ENCODE measurements at places on chromosomes 2 and 18. TPM values are rescaled to one million over a fixed set of nuclear protein-coding genes. Genes with fewer than 3 reads are reported as not detected.

- DNase-seq, result no peak
Observed at GRCh38 chr2:62410015-62410453, 96.0 kb downstream of the TMEM17 start.

The CNGA3 gene
- total RNA-seq, result not detected

DNA sequence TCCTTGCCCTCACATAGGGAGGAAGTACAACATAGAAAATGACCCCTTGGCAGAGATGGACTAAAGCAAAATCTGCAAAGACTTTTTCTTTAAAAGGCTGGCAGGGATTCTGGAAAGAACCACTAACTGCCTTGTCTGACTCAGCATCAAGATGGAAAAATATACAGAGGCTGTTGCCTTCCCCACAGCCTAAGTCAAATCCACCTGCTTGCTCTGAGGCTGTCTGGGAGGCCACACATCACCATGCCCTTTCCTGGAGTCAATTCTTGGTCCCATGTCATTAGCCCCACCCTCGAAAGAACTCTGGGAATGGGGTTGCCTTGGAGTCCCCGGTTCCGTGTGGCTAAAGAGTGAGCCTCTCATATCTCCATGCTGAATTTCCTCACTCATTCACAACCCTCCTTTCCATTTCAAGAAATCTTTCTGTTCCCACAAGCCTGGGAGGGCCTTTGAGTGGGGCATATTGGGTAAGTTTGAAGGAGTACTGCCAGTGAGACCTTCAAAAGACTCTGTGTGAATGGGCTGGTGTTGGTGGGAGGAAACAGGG, 39.4 kb downstream of the BMP10 start:
- DNase-seq, result peak; percentile 54

- no peak for DNase-seq
Observed at GRCh38 chr2:218418321-218418716, 604 bp upstream of the VIL1 start.

GRCh38 chr18:12307701-12308385, at the start of gene TUBB6:
Gene TUBB6, plus strand, starts transcription at chr18:12308241. Its CDS starts 52 bp downstream, at chr18:12308293.
- DNase-seq, result peak; percentile 91

All from MG63 (cell line).